ENCODE measurements at places on chromosomes 1 and 21.

- no peak for DNase-seq
Measured at GRCh38 chr1:7684132-7684531, 87.0 kb upstream of the VAMP3 start.

DNA sequence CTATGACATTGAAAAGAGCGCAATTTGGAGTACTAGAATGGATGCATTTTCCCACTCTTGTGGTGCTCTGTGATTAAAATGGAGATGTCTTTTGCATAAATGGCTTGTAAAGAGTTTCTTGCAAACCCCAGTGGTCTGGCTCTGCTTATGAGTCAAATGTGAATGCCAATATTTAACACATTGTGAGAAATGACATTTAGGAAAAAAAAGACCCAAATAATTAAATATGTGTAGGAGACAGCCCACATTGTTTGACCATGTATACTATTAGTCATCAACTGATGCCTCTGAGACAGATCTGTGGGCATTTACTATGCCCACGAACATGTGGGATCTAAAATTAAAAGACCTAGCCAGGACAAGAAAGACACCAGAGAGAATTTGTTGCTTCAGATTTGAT lies 22.2 kb upstream of the RUNX1 start:
- no peak for DNase-seq

DNA sequence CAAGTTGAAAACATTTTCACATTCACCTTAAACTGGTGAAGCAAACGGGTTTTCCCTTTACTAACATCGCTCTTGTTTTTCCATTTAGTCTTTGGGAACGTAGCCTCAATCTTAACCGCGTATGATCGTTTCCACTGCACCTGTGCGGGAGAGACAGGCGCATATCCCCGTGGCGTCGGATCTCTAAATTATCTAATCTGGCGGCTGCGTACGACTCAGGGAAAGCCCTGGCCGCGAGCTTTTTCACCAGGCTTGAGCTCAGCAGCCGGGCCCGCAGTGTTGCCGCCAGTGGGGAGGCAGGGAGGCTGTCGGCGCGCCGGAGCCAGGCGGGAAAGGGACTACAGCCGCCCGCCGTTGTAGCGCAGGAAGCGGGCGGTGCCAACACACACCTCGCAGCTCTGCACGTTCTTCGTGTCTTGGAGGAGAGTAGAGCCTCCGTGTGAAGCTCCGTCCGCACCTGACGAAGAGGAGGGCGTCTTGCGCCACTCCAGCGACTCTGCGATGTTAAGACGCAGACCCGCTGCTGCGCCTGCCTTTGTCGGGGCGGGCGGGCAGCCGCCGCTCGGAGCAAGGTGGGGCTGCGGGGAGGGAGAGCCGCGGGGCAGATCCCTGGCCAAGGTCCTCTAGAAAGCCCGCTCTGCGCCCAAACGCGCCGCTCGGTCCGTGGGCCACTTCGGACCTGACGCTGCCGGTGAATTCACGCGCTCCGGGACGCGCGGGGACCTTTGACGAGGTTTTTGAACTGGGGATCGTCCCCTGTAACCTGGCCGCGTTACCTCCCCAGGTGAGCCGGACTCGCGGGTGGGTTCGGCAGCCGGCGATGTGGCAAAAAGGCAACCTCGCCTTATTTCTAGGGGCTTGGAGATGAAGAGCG lies 18.5 kb upstream of the TBX15 start:
- DNase-seq: no peak

DNA sequence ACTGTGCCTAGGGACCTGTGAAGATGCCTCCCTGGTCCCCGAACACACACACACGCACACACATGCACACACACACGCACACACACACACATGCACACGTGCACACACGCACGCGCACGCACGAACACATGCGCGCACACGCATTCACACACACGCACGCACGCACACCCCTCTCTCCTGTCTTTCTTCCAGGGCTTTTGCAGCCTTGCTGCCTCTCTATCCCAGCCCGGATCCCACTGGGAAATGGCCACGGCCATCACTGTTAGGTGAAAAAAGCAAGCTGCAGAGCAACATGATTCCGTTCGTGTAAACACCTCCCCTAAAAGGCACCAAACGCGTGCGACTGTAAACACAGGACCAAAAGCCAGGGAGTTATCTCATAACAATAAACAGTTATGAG lies 39.7 kb downstream of the NKAIN1 start:
- no peak for DNase-seq

DNA sequence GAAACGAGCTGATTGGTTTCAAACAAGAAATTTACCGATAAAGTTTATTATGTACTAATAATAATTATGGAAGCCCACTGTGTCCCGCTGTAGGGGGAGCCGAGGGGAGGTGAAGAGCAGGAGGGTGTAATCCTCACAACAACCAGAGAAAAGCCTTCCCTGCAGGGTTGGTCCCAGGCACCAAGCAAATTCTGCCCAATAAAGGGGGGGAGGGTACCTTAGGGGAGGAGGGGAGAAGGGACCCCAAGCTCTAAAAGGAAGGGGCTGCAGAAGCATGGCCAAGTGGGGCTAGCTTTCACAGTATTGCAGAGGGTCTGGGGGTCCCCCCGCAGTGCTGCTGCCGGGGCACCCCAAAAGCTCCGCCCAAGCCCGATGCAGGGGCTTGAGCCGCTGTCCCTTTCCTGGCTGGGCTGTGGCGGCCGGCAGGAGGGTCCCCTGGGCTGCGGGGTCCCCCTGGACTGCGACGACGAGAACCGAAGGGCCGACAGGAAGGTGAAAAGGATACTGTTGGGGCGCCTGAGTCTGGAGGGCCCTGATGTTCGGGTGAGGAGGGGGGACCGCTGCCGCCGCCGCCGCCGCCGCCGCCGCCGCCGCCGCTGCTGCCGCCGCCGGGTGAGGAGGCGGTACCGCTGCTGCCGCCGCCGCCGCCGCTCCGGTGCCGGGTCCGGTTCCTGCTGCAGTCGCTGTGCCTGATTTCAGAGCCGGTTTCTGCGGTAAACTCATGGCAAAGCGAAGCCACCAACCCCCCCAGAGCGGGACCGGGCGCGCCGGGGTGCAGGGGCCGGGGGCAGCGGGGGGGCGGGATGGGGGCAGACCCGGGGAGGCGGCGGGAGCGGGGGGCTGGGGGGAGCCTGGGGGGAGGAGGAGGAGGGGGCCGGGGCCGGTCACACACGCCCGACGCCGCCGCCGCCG lies 771 bp downstream of the EIF4G3 start:
- peak; percentile 60 for DNase-seq

DNA sequence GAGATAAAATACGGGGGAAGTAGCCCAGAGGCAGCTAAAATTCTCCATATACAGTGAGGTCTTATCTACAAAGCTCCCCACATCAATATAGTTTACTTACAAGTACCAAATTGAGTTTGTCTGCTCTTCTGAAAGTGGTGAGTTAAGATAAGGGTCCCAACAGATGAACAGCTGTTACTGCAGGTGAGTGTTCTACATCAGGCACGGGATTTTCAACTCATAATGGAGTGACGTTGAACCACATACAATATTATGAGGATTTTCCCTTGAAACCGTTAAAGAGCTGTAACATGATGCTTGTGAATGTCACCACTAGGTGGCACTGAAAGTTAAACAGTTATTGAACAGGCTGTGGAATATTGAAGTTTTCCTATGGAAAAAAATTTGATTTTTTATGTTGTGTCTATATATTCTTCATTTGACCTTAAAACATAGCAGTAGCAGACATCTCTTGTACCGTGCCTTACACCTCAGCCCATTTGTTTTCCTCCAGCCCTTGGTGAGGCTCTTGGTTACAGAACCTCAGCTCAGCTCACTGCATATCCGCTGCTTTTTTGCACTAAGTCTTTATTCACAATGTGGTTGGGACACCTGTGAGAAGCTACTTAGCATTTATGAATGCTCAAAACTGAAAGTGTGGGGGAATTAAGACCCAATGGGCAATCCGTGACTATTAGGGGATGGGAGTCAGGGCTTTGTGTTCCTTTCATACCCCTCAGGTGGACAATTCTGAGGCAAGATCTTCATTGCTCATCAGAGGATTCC lies 23.2 kb downstream of the CD1D start:
- DNase-seq: peak; percentile 50

DNA sequence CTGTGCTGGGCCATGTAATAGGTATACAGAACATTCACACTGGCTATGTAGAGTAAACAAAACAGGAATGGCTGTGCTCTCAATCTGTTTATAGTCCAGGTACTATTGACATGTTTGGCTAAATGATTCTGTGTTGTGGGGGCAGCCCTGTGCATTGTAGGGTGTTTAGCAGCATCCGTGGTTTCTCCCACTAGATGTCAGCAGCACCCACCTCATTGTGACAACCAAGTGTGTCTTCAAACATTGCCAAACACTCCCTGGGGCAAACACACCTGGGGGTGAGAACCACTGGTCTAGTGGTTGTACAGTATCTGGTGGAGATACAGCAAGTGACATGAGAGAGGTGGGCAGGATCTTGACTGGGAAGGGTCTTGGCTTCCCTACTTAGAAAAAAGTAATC lies 80.4 kb upstream of the SPATA6 start:
- no peak for DNase-seq

GRCh38 chr1:233421293-233421692 lies 93.8 kb downstream of the MAP3K21 start:
- no peak for DNase-seq

DNA sequence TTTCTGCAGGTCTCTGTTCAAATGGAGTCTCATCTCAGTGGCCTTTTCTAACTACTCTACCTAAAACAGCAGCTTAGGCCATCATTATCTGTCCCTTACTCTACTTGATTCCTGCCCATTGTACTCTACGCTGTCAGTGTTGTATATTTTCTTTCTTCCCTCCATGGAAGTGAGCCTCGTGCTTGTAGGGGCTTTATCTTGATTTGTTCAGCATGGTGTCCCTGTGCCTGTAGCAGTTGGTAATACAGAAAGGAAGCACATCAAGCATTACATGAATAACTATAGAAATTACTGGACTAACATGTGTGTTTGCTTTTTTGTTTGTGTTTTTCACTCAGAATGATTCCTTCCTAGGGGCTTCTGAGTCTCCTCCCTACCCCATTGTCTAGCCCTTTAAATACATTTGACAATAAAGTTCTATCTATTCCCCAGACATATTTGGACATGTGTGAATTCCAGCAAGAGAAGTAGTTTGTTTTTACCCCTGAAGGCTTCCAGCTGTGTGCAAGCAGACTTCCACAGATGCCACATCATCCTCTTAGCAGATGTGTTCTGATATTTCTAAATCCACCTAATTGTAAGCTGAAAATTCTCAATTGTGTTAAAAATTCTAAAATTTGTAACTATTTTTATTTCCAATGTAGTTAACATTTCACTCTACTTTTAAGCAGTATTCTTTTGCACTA lies 40.3 kb downstream of the PRMT2 start:
- DNase-seq: no peak

GRCh38 chr1:109802136-109802900 lies 38.6 kb upstream of the EPS8L3 start:
- DNase-seq: peak; percentile 82

- DNase-seq: no peak
Measured at GRCh38 chr1:182395906-182396305, 4.3 kb upstream of the GLUL start.

- DNase-seq: no peak
Measured at GRCh38 chr21:42454786-42455185, 41.2 kb downstream of the RSPH1 start.

DNA sequence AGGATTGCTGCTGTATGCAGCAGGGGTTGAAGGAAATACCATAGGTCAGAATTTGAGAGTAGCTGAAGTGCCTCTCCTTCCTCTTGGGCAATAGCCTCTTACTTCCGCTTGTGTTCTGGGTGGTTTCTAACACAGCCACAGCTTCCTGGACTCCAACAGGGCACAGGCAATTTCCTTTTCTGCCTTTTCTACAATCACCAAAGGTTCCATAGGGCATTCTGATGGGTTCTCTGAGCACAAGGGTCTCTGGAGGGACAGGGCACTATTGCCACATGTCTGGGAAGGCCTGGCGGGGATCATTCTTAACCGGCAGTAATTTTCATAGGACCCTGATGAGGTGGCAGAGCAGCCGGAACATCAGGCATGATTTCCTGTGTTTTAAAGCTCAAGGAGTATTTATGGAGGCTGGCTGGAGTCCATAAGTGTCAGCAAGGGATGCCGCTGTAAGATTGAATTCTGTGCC lies 5.5 kb upstream of the AGTRAP start:
- DNase-seq: peak; percentile 65

DNA sequence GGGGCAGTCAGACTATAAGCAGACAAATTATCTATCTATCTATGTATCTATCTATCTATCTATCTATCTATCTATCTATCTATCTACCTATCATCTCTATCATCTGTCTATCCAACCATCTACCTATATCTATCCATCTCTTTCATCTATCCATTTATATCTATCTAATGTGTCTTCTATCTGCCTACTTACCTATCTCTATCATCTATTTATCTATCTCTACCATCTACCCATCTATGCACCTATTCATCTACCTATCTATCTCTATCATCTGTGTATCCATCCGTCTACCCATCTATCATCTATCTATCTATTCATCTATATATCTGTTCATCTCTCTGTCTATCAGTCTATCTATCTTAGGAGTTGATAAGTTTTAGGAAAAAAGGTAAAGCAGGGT lies 10.8 kb upstream of the COG2 start:
- DNase-seq: no peak

GRCh38 chr1:151137789-151138188 lies 8.6 kb downstream of the SEMA6C start:
- DNase-seq: no peak

- DNase-seq: no peak
Measured at GRCh38 chr1:239383714-239384113, 2.7 kb upstream of the CHRM3 start.

DNA sequence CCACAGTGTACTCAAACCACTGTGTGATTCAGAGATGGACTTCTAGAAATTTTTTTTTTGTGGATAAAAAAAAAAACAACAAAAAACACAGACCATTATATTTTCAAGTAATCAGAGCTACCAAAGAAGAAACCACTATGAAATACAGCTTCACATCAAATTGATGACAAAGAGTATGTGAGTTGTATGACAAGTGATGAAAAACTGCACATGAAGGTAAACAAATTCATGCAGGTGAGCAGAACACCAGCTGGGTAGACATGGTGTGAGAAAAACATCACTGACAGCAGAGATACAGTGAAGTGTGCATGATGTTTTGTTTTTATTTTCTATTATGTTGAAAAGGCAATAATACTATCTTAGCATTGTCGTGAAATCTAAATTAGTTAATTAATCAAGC lies 8.0 kb upstream of the PTPRC start:
- DNase-seq: no peak

- no peak for DNase-seq
Measured at GRCh38 chr1:94254073-94254810, 16.9 kb upstream of the ARHGAP29 start.

DNA sequence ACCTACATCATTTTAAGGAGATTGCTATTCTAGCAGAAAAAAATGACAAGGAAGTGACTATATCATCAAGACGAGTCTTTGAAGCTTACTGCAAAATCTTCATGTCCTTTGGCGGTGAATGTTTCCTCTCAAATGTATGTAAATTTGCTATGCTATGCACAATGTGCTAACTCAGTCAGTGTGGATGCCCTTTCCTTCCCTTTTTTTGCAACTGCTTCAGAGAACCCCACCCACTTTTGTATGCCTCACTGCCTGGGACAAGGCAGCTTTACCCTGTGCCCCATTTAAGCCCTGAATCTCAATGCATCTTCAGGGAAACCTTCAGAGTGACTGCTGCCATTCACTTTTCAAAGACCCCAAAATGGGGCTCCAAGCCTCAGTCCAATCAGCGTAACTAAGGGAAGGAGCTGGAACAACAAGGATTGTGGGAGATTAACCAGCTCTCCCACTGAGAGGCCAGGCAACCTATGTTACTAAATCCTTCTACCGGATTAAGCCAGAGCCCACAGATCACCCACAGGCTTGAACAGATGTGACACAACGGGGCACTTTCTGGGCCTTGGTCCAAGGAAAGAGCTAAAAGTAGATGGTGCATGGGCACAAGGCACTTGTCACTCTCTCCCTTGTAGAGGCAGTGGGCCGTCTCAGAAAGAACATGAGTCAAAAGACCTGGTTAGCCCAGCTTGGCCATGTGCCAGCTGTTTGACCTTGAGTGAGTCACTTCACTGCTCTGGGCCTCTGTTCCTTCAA lies 154.4 kb downstream of the PLPP3 start:
- DNase-seq: no peak

Measured in CD4-positive, alpha-beta T cell treated with Interleukin-21 for 1 hour (primary cell).